ENCODE measurements at places on chromosomes 6 and 20.

- DNase-seq, result no peak
Measured at GRCh38 chr6:105537981-105538578, 135.2 kb upstream of the PREP start.

- DNase-seq, result no peak
Measured at GRCh38 chr20:43387737-43388136, 70.0 kb upstream of the SRSF6 start.

GRCh38 chr6:46026307-46026706 is 10.6 kb upstream of the CLIC5 start:
- DNase-seq, result no peak

DNA sequence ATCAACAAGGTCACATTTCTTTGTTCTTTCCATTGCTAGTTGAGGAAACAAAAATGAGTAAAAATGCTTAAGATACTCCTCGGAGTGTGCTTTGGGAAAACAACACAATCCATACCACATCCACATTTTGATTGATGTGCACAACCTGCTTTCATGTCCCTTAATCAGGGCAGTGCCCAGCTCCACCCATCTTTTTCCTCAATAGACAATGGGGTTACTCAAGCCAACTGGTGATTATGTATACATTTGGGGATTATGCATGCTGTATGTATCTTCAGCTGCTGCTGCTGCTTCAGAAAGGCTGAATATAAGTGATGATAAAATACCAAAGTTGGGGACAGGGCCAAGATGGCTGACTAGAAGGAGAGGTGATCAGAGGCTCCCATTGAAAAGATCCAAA is 155.2 kb upstream of the VGLL2 start:
- no peak for DNase-seq

Data from midbrain (tissue), 1 donor.